ENCODE measurements at places on chromosomes 1 and 21.

- no peak for DNase-seq
These were observed 302.2 kb downstream of the NTNG1 start for GRCh38 chr1:107443027-107443426.

DNA sequence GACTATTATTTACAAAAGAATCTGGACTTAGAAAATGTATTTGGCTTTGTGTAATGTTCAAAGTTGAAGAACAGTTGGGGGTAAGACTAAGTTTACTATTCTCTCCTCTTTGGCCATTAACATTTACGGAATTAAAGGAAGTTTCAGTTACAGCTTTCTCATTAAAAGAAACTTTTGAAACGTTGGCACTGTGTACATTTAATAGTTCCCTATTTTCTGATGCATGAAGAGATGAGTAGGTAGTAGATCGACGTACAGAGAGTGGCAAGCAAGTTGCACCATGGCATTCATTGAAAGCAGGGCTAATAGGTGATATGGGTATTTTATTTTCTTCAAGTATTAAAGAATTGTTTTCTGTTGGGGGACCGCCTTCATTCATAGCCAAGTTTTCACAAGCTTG is 3.2 kb downstream of the ASPM start:
- no peak for DNase-seq

DNA sequence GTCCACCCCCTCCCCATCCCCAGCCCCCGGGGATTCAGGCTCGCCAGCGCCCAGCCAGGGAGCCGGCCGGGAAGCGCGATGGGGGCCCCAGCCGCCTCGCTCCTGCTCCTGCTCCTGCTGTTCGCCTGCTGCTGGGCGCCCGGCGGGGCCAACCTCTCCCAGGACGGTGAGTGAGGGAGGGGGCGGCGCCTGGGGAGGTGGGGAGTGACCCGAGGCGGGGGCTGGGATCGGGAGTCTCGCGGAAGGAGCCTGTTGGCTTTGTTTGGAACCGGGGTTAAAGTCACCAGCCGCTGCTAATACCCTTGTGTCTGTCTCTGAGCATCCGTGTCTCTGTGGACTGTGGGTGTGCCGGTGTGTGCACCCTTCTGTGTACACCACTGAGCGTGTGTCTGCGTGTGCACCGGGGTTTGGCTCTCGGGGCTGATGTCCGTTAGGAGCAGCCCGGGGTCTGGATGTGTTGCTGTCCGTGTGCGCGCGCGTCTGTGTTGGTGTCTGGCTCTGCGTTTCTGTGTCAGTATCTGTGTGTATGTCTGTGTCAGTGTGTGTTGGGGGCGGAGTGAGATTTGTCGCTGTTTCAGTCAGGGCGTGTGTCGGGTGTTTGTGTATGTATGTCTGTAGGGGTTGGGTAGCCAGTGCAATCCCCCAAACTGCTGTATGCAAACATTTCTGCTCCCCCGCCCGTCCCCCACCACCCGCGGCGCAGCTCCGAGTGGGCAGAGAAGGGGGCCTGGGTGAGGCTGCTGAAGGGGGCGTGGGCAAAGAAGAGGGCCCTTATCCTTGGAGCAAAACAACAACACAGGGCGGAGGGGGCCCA is 480 bp downstream of the CADM3 start:
- DNase-seq: no peak

DNA sequence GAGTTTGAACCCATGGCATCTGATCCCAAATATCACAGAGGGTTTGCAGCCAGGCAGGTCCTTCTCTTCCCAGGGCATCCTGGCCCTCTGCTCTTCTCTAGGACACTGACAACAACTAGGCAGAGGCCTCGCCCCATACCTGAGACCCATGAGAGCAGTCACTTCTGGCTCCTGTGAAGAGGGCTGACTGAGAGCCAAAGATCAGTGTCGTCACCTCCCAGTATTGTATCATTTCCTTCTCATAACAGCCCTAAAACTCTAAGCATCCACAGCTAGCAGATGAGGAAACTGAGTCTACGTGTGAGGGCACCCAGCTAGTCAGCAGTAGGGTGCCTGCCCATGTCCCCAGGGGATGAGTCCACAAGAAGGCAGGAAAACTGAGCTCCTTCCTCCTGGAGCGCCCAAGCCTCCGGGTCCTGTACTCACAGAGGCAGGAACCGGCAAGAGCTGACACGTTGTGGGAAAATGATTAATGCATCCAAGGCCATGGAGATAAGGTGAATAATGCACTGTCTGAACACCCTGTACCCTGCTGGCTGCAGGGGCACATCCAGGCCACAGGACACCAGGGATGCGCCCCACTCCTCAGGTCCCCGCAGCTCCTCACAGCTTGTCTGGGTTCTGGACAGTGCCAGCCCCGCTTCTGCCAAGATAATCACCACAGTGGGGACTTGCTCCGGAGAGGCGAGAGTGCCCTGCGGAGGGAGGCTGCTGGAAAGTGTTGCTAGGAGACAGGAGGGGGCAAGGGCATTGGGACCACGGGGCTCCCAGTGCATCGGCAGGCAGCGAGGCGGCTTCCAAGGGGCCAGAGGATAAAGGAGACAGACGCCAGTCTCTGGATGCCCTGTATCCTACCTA is 340.0 kb downstream of the NPHP4 start:
- no peak for DNase-seq

DNA sequence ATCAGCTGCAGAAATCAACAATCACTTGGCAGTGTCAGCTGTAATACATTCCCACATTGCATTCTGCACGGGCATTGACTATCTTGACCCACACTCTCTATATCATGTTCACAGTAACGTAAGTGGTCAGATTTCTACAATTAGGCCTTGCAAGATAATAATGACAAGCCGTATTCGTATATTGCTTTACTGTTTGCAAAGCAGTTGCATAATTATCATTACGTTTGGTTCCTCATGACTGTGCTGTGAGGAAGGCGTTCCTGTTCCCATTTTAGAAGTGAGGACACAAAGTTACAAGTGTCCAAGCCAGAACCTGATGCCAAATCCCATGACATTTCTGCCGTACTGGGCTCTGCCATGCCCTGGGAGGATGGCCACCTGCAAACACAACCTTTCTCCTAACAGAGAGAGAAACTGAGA is 53.5 kb upstream of the TARBP1 start:
- DNase-seq: no peak

GRCh38 chr21:41664881-41665765 is 101.7 kb downstream of the RIPK4 start:
- peak; percentile 43 for DNase-seq

GRCh38 chr1:218565377-218565776 is 220.2 kb downstream of the TGFB2 start:
- DNase-seq: no peak

- peak; percentile 84 for DNase-seq
These were observed 16.9 kb downstream of the NPHP4 start for GRCh38 chr1:5975133-5975880.

DNA sequence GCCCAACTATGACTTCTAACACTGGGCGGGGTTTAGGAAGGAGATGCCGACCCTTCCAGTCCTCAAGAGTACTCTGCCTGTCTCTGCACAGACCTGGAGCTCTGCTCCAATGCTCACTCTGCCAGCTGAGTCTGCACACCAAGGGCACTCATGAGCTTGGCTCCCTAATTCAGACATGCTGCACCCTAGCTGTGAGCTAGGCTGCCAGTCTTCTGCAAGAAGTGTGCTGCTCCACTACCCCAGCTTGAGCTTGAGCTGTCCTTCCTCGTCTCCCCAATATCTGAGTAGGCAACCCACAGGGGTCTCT is 13.2 kb downstream of the TP53BP2 start:
- DNase-seq: no peak

GRCh38 chr1:7632176-7632575 is 138.9 kb upstream of the VAMP3 start:
- no peak for DNase-seq

GRCh38 chr1:165915932-165916348 is 88.5 kb downstream of the UCK2 start:
- DNase-seq: no peak

DNA sequence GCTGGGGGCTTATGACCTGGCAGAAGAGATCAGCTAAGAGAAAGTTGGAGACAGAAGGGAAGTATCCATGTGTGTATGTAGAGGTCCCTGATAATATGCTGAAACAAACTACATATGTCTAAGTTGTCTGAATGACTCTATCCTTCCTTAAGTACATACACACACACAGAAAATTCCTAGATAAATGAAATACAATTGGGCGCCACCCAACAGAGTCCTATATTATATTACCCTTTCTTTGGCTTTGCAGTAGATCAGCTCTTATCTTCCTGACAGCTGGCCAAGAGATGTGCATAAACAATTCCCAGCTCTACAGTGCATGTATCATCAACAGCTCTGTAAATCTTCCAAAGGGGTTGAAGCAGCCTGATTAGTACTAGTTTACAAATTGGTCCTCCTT is 40.1 kb downstream of the SORT1 start:
- DNase-seq: peak; percentile 44

DNA sequence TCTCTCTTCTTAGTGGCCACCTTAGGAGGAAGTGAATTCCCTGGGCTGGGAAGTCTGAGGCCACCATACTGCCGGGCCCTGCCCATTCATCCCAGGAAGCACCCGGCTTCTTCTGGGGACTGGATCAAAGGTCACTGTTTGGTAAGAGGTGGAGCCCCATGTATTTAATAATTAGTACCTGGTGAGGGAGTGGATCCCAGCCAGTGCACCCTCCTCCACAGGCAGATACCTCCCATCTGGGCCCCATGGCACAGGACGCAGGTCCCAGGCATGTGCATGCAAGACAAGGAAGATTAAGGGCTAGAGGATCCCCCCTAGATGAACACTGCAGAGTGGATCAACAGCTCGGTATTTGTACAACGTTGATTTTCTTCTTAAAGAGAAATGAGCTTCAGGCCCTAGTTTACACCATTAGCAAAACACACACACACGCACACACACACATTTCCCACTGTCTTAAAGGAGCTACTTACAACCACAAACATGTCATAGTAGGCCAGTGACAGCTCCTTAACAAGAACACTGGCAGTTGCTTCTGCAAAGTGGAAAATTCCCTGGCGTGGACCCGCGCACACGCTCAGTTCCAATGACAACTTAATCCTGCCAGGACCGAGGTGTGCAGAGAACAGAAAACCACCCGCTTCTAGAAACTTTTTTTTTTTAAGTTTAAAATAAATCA is 90.7 kb downstream of the MRPL37 start:
- DNase-seq: peak; percentile 65

GRCh38 chr1:30044656-30045144 is 678.7 kb downstream of the MATN1 start:
- DNase-seq: no peak

DNA sequence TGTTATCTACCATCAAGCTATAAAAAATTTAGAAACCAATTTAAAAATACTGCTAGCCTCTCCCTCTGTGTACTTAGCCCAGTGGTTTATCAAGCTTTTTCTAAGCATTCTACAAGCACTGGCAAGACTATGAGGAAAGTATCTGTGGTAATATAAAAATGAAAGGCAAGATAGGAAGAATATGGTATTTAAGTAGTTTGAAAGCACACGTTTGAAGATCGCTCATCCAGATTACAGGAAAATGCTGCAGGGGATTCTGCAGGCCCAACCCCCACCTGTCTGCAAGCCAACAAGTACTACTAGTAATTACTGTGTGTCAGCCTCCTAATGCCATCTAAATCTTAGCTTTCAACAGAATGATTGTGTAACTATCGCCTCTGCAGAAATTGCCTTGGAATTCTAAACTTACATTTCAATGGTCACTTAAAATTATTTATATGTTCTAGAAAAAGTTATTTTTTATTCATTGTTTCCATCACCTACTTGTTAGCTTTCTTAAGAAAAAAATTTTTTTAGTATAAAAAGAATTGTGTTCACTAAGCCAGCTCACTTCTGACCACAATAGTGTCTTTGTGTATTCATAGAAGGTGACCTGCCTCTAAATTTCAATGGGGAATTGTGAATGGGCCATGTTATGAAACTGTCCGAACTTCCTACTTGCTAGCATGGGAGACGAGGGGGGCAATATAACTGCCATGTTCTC is 8.5 kb downstream of the ERRFI1 start:
- DNase-seq: peak; percentile 61

DNA sequence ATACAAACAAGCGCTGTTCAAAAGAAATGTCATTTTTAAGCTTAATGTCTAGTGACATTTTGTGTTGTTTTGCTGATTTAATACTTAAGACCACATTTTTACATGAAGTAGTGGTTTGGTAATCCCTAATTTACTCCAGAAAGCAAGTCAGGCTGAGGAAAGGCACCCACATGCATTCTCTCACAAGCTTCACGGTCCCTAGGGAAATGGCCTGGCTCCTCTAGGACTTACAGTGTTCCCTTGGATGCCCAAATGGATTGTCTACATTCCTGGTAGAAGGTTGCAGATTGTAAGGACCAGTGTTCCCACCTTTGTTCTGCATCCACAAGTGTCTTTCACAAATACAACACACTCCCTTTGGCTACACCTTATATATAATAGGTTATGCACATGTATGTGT is 9.5 kb downstream of the GPSM2 start:
- no peak for DNase-seq

- DNase-seq: peak; percentile 85
These were observed 299.2 kb downstream of the SRGAP2C start for GRCh38 chr1:121483961-121484424.

GRCh38 chr1:86231076-86231475 is 74.5 kb upstream of the COL24A1 start:
- no peak for DNase-seq

- DNase-seq: no peak
These were observed 40.4 kb downstream of the FRRS1 start for GRCh38 chr1:99725996-99726395.

- no peak for DNase-seq
These were observed 450.7 kb downstream of the CAMTA1 start for GRCh38 chr1:7235871-7236517.

DNA sequence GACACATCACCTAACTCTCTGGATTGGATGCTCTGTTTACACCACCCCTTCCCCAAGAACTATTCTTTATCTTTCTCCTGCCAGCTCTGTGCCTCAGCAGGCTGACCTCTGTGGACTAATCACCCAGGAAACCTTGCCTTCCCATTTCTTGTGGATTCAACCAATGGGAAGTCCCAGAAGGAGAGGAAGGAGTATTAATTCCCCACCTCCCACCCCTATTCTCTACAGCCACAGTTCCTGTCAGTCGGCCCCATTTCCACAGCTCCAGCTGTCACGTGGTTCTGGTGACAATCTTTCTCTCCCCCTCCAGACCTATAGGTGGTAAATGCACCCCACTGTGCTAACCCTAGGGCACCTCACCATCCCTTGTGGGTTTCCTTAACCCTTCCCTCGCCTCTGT is 46.8 kb upstream of the SSBP3 start:
- no peak for DNase-seq

DNA sequence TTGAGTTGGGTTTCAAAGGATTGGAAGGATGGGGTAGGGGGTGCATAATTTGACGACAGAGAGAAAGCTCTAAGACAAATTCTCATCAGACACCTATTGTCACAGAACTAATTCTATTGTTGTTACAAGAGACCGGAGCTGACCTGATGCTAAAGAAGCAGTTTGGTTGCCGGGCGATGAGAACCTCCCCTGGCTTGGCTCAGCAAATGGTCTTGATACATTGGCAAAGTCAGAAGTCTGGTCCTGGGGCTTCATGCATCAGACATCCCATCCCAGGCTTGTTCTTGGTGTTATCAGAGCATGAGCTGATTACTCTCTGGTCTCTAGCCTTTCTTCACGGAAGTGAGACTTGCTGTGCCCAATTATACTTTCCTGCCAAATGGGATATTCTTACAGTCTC is 15.4 kb downstream of the TRIM67 start:
- DNase-seq: no peak

- DNase-seq: no peak
These were observed 36.9 kb upstream of the AJAP1 start for GRCh38 chr1:4617506-4617905.

Measured in choroid plexus epithelial cell (primary cell).